ENCODE measurements at places on chromosomes 2 and 18.

DNA sequence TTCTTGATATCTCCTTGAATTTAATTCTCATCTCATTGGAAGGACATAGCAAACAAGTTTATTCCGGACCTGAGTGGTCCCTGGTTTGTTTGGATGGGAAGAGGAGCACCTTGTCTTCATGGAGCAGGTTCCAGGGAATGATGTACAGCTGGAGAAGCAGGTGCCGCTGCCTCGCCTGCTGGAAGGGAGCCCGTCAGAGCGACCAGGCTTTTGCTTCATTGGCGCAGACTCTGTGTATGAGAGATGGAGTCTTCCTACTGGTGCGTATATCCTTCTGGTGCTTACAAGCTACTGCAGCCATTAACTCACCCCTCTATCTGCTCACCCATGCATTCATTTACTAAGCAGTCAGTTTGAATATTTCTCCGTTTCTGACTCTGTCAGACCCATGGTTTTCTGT, 11.6 kb upstream of the ALLC start:
- DNase-seq, result no peak

DNA sequence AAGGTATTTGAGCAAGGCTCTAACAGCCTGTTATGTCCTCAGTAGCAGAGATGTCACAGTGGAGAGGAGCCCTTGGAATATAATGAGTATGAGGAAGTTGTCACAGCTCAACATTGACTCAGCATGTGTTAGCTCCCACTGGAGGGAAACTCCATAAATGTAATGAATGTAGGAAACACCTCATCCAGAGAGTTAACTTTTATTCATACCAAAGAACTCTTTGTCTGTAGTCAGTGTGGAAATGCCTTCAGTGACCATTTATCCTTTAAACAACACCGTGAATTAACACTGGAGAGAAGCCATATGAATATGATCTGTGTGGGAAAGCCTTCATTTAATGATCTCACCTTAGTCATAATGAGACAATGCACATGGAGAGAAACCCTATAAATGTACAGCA, 59.7 kb downstream of the CYP1B1 start:
- DNase-seq, result no peak

GRCh38 chr2:39484620-39485495, 47.8 kb upstream of the MAP4K3 start:
- DNase-seq, result no peak

DNA sequence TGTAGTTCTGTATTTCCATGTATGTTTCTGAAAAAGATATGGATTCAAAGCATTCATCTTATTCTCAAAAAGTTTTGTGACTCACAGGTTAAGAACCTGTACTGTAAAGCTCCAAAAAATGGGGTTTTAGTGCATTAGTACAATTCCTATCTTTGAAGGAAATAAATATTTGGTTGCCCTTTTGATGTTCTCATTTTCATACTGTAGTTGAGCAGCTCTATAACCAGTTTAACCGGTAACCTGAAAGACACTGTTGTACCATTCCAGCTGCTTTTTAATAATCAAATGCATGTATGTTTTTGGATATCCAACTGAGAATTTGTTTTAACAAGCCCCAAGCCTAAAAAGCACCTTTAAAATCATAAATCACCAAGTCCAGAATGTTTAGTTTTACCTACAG, 9.6 kb upstream of the OSGEPL1 start:
- DNase-seq, result no peak

DNA sequence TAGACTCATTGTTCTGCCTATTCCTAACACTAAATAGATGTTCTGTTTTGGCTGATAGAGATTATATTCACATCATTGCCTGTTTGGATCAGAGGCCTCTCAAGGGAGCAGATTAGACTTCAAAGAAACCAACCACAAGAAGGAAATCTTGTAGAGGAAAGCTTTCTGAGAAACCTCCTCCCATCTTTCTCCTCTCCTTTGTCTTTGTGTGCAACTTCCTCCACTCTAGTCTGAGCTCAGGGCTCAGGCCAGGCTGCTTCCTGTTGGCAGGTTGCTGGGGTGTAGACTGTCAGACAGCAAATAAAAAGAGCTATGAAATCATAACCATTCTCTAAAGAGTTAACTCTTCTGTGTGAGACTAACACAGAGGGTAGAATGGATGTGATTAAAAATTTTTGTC, 113.0 kb downstream of the TGFA start:
- no peak for DNase-seq

- no peak for DNase-seq
Observed at GRCh38 chr2:72940786-72941185, 23.5 kb downstream of the EMX1 start.

DNA sequence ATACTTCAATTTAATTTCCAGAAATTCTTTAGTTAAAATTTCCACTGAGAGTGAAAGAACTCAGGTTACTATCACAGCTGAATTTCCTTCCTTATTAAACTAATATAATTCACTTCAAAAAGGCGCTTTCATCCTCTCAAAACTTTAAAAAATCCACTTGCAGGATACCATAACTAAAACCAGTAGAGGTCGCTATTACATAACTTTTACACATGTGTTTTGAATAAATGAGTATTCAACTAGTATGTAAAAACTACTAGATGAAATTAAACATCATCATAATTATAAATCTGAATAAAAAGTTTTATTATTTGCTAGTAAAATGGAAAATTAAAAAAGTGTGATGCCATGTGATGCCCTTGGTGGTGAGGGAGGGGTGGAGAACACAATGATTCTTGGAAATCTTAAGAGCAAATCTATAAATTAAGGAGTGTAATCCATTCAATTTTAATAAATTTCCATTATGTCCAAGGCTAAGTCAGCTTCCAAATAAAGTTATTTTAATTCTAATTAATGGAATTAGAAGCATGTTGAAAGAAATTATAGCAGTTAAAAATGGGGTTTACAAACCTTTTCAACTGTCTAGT, 61.4 kb downstream of the SOS1 start:
- no peak for DNase-seq

DNA sequence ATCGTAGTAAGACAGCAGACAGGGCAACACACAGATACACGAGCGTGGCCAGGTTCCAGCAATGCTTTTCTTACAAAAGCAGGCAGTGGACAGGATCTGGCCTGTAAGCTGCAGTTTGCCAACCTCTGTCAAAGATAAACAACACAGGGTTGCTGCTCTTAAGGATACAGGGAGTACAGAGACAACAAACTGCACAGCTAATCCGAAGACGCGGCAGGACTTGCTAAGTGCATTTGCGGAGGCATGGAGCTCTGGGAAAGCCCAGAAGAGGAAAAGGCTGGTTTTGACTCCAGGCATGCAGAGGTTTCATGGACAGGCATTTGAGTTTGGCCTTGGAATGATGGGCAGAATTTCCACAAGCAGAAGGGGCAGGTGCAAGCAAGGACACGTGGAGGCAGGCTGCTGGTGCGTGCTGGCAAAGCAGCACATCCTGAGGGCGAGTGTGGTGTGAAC, 24.4 kb downstream of the SERTAD2 start:
- no peak for DNase-seq

GRCh38 chr2:238173692-238174091, 14.9 kb downstream of the ERFE start:
- DNase-seq, result no peak

- no peak for DNase-seq
Observed at GRCh38 chr2:234403074-234403473, 93.8 kb downstream of the ARL4C start.

GRCh38 chr2:222433332-222434173, 9.2 kb downstream of the SGPP2 start:
- no peak for DNase-seq

All from ecto neural progenitor cell (in vitro differentiated cells).